ENCODE measurements at places on chromosomes 6 and 20.
A peak's percentile ranks its signal among the peaks of the same experiment; 100 is the strongest.

DNA sequence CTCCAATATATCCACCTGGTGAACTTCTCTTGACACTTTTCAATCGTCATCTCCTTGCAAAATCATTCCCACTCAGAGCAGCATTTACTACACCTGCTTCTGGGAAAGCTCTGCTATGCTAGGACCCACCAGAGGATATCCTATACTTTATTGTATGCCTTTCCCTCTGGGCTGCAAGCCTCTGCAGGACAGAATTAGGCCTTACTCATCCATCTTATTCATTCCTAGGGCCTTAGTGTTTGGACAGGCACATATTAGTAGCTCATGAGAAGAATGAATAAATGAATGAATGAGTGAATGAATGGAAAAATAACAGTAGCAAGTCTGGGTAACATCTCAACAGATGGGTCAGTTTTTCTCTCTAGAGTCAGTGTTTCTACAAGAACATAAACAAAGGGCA lies 216.1 kb downstream of the MAFB start:
- no peak for DNase-seq

- peak; percentile 9 for DNase-seq
These were observed 59.5 kb downstream of the NINL start for GRCh38 chr20:25525867-25526266.

- no peak for DNase-seq
These were observed 328.4 kb upstream of the SOX4 start for GRCh38 chr6:21265034-21265729.

GRCh38 chr6:12105271-12105670 lies 93.2 kb downstream of the HIVEP1 start:
- DNase-seq, result no peak

DNA sequence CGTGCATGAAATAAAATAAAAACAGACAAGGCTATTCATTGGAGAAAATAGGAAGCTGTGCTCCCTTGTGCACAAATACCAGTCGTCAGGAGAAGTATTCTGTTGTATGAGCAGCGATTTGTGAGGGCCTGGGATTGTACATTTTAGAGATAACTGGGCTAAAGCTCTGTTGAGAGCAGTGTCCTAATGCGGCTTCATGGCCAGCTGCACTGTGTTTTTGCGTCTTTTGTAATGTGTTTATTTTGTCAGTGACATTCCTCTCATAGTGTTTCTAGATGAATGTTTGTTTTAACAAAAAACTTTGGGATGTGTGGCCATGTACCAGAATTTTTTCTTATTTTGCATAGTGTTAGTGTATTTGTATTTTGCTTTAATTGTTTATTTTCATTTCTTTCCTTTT lies 14.8 kb downstream of the ERMARD start:
- DNase-seq, result no peak

GRCh38 chr6:15843764-15844163 lies 180.9 kb upstream of the DTNBP1 start:
- DNase-seq, result no peak

GRCh38 chr6:136658711-136659110 lies 108.5 kb upstream of the MAP7 start:
- no peak for DNase-seq

DNA sequence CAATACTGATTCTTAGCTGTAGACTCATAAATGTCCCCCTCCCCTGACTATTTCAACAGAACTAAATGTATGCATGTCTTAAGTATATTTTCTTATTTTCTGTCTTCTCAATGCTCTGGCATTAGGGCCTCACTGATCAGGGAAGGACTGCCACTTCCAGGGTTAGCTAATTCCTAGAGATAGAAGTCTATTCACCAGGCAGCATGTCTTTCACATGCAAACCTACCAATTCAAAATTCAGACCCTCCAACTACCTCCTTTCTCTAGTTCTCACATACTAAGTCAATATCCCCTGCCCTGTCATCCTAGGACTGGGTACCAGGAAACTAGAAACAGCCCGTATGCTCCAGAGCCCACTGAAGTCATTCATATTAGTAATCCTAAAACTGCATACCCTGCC lies 132.3 kb downstream of the RALGAPA2 start:
- DNase-seq, result no peak

DNA sequence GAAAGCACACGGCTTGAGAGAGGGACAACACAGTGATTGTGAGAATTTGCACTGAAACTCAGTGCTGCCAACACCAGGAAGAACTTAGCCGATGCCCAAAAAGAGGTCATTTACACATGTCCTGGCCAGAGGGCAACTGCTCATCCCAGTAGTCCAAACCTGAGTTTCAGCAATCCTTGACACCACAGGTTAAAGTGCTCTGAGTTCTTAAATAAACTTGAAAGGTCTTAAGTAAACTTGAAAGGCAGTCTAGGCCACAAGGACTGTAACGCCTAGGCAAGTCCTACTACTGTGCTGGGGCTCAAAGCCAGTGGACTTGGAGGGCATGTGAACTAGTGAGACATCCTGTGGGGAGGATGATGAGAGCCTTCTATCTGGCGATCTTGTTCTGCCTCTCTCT lies 14.1 kb downstream of the SNX14 start:
- no peak for DNase-seq

DNA sequence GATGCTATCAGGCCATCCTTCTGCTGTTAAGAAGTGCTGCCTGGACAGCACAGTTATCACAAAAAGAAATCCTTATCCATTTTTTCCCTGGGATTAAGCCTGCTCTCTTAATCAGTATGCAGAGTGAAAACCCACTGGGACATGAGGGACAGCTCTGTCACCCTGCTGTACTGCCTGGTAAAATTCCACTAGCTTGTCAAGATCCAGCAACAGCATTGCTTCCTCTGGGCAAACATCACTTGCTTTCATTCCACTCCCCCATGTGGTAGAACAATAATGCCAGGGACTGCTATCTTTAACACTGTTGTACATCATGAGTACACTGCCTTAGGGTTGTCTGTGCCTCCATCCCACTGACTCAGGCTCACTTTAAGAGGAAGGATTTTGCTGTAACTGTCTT lies 331.3 kb downstream of the KIF16B start:
- DNase-seq, result peak; percentile 65

GRCh38 chr20:49570828-49571552 lies 3.1 kb upstream of the PTGIS start:
- no peak for DNase-seq

DNA sequence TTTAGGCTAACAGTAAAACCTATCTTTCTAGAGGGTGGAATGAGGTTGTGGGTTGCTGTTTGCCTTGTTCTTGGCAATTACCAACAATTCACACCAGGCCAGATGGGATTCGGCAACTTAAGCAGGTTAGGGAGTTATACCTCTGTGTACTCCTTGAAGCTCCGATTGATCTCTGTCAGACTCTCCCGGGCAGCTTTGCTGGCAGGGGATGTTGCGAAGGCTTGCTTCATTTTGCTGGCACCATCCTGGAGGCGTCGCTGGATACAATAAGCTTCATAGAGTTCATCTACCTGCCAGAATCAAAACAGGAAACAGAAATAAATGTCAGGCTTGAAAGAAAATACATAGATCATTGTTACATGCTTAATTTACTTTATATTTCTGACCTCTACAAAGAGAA lies 66.4 kb upstream of the ARMH2 start:
- DNase-seq, result no peak

- DNase-seq, result no peak
These were observed 101.4 kb downstream of the FAM120B start for GRCh38 chr6:170407932-170408331.

DNA sequence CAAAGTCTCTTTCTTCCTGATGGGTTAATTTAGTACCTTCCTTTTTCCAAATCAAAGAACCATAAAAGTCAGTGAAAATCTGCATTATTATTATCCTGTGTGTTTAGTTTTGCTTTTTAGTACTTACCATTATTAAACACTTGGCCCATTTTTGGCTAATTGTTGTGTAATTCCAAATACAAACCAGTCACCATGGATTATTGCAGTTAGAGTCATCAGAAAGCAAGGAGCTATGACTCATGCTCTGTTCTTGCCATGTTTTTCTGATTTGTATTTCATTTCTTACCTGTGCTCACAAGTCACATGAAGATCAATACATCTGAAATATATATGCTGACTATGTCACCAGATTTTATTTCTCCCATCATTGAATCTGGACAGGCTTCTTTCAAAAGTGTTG lies 31.3 kb downstream of the SLC22A3 start:
- no peak for DNase-seq

GRCh38 chr6:30061858-30062458 lies 893 bp downstream of the POLR1H start:
- peak; percentile 4 for DNase-seq

DNA sequence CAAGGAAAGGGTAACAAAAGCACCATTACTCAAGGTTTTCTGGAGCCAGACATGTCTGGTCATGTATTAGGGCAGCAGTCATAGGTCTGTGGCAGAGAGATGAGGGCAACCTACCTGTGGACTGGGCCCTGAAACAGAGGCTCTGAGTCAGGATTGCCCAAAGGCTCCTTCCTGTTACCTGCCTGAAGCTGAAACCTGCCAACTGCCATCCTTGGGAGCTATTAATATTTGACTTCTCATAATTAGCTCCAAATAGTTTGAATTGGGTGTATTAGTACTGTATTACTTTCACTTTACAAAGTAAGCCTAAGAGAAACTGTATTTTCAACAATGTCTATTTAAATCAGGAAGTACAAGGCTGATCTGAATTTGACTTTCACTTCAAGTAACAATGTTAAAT lies 72.0 kb upstream of the TBX18 start:
- peak; percentile 10 for DNase-seq

DNA sequence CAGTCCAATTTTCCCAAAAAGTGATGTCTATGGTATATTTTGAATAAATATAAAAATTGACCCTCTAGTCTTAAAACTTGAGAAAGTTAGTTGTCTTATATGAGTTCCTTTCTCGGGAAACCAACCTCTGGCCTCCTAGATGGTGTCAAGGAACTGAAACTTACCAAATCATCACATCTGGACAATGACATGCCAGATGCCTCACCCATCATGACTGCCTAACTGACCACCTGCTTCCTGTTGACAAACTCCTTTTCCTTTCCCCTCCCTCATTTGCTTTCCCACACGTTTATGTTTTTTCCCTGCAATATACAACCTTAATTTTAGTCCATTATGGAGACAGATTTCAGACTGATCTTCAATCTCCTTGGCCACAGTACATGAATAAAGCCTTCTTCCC lies 731.0 kb downstream of the EPHA7 start:
- DNase-seq, result peak; percentile 1

GRCh38 chr6:125099211-125100073 lies 54.1 kb upstream of the TPD52L1 start:
- peak; percentile 44 for DNase-seq

- no peak for DNase-seq
These were observed 13.5 kb downstream of the EYA4 start for GRCh38 chr6:133254552-133255228.

- no peak for DNase-seq
These were observed 98.3 kb downstream of the ANKRD60 start for GRCh38 chr20:58130156-58130555.

DNA sequence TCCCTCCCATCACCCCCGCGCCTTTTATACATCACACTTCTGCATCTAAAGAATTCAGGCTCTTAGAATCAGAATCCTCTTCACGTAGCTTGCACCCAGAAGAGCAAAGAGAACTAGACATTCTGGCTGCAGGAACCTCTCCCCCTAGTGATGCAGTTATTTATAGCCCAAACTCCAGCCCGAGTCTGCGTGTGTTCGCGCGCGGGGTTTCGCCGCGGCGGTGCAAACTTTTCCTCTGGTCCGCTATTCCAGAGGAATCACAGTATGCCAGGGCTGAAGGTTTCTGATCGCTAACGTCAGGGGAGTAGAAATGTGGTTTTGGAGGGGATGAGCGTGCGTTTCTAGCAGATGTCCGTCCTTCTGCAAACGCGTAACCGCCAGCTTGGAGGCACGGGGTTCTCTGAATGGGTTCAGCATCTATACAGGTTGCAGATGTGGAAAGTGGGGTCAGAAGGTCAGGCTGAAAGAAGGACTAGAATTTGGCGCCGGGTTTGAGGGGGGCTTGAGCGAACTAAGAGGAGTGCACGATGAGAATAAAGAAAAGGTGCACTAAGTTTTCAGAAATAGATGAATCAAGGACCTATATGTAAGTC lies 1.8 kb downstream of the EPHA7 start:
- no peak for DNase-seq

GRCh38 chr6:139243536-139243935 lies 48.3 kb downstream of the TXLNB start:
- no peak for DNase-seq

DNA sequence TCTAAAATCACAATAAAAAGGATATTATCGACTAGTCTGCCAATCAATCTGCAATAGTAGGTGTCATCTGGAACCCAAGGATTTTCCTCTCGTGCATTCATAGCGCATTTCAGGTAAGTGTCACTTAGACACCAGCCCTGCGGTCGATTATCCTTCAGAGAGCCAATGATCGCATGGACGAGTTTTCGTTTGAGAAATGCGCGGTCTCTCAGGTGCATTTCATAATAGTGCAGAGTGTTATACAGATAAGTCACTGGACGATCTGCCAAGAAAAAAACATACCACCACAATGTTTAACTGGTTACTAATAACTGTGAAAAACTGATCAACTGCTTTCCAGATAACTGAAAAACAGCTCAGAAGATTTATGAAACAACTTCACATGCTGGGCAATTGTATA lies 21.0 kb downstream of the ARG1 start:
- no peak for DNase-seq

GRCh38 chr6:139748353-139749146 lies 374.1 kb upstream of the CITED2 start:
- no peak for DNase-seq

DNA sequence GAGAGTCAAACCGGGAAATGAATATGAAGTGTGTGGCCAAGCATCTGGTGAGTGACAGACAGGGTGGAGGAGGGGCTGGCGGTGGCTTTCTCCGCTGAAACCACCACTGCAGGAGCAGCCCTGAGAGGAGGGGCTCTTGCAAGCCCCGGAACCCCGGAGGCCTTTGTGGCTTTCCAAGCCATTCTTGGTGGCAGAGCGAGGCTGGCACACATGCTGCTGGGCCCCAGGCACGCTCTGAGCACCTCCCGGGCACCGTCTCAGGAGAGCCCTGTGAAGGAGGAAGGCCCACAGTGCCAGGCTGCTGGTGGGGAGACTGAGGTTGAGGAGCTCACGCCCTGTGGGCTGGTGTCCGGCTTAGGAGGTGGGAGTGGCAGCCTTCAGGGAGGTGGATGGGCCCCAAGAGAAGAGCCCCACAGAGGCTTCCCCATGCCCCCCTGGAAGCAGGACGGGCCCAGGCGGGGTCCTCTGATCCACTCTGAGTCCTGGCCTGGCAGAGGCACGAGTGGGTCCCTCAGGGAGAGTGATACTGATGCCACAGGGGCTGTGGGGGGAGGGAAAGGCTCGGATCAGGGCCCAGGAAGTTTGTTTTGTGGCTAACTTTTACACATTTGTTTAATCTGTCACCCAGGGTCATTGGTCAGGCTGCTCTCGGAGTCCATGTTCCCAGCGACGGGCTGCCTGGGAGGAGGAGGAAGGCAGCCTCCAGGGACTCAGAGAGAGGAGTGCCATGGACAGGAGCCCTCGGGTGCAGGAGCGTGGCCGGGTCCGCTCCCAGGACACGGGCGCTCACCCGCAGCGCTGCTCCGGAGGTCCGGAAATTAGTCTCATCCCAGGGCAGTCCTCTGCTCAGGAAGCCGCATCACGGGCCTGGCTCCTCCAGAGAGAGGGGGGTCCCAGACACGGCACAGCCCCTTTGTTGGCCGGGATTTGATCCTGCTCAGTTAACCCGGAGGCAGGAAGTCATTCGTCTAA lies 170.7 kb downstream of the ERMARD start:
- no peak for DNase-seq
